EH (cell line): ENCODE measurements at places on chromosomes 13 and 19.

GRCh38 chr13:33626407-33626806, 191.5 kb upstream of the RFC3 start:
- no peak for DNase-seq

GRCh38 chr13:84524586-84524985, 642.3 kb upstream of the SLITRK1 start:
- DNase-seq = no peak

DNA sequence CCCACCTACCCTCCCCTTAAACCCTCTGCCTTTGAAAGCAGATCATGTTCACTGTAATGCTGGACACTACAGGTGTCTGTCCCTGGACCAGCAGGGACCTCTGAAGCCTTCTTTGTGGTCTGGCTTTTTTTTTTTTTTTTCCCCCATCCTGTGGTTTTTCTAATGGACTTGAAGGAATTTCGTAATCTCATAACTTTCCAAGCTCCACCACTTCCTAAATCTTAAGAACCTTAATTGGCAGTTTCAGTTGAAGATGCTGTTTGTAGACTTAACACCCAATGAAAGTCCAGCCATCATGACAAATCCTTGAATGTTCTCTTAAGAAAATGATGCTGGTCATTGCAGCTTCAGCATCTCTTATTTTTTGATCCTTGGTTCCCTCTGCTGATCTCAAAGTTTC, 45.0 kb upstream of the LRCH1 start:
- peak; percentile 49 for DNase-seq

DNA sequence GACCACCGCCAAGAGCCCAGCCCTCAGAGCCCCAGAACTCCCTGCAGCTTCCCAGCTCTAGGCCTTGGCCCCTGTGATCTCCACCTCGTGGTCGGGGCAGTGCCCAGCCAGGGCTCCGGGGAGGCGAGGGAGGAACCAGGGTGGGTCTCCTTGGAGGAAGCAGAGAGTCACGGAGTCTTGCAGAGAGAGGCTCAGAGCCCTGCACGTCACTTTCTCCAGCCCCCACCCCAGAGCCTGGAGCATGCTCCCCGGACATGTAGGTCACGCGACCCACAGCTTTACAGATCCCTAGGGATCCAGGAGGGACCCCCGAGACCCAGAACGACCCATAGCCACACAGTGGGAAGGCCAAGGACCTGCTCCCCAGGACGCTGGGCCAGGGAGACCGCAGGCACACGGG, 11.9 kb downstream of the GADD45B start:
- DNase-seq = no peak

- no peak for DNase-seq
Measured at GRCh38 chr19:436413-436950, 24.4 kb downstream of the SHC2 start.

- DNase-seq = no peak
Measured at GRCh38 chr19:54421521-54421920, 6.3 kb downstream of the TTYH1 start.

DNA sequence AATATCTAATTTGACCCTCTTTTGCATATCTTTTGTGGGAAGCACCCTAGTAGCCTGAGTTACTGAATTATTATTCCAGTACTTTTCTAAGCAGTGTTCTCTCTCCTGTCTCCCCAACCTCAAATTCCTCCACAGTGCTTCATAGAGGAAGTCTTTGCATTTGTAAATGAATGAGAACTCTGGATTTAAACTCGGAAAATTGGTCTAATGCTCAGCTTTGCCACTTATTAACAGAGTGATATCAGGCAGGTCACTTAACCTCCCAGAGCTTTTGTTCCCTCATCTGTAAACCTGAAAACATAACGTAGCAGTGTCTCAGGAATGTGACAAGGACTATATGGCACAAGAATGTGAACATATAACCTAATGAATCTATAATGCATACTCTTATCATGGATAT, 26.2 kb downstream of the FREM2 start:
- DNase-seq = no peak

DNA sequence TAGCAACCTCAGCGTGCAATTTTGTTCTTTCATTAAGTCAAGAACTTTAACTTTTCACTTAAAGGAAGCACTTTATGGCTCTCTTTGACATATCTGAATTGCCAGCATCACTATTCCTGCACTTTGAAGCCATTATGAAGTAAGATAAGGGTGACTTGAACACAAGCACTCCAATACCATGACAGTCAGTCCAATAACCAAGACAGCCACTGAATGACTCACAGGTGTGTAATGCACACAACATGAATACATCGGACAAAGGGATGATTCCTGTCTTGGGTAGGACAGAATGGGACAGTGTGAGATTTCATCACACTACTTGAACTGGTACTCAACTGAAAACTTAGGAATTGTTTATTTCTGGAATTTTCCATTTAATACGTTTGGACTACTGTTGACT, 233.7 kb upstream of the IPO5 start:
- no peak for DNase-seq

DNA sequence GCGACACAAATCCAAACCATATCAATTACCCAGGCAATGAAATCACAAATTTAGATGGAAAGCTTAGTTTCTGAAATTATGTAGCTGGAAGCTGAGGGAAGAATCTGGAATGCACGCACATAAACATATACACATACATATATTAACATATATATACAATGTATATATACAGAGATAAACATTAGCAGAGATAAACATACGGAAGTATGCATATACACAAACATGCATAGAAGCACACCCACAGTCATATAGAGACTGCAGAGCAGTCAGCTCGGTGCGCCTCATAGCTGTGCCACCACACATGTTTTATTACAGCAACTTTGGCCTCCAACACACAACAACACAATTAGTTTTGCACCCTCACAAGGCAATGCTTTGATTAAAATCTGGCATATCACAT, 288.1 kb downstream of the TEX29 start:
- no peak for DNase-seq

GRCh38 chr13:86591862-86592261, 792.6 kb upstream of the SLITRK6 start:
- no peak for DNase-seq

- no peak for DNase-seq
Measured at GRCh38 chr13:50309882-50310594, 294.8 kb downstream of the KCNRG start.

DNA sequence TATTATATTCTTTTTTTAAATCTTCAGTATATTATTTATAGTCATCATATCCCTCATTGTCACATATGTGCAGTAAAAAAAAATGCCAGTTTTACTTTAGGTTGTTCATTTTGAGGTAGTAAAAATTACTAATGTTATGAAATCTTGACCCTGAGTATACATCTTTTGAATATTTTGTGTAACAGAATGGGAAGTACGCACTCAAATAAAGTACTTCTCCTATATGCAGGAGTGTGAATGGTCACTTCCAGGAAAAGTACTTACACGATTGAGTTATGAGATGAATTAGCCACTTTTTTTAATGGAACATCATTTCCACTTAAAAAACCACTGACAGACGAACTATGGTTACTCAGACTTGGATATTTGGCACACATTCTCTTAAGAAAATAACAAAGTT, 58.5 kb downstream of the C13orf42 start:
- no peak for DNase-seq

- DNase-seq = no peak
Measured at GRCh38 chr19:58521651-58522050, 2.0 kb upstream of the ZBTB45 start.

- no peak for DNase-seq
Measured at GRCh38 chr13:109740121-109740520, 46.3 kb downstream of the IRS2 start.

GRCh38 chr13:71624653-71625600, 242.1 kb downstream of the DACH1 start:
- no peak for DNase-seq

DNA sequence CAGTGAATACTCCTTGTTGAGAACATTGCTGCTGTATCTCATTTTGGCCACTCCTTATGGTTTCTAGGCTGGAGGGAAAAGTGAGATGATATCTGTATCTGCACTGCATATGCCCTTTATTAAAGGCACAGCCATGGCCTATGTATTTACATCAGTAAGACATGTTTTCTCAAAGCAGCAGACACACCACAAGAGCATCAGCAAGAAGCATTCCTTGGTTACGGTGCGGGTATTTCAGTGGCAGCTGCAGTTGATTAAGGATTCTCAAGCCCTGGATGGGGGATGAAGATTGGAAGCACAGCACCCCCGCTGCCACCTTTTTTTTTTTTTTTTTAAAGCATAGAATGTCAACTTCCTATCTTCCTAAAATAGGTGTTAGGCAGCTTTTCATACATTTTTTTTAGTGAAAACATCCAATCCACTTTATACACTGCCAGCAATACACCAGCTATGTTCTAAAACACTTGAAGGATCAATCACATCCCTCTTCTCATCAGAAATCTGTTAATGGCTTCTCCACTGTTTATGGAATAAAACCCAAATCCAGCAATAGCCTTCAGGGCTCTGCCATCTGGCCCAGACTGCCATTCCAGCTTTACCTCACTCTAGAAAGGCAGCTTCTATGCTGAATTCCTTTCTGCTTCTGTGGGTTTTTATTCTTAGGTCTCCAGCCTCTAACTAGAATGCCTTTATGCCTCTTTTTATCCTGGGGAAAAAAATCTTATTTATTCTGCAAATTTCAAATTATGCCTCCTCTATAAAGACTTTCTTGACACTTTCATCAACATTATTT, 331.0 kb downstream of the DNAJC15 start:
- peak; percentile 29 for DNase-seq

DNA sequence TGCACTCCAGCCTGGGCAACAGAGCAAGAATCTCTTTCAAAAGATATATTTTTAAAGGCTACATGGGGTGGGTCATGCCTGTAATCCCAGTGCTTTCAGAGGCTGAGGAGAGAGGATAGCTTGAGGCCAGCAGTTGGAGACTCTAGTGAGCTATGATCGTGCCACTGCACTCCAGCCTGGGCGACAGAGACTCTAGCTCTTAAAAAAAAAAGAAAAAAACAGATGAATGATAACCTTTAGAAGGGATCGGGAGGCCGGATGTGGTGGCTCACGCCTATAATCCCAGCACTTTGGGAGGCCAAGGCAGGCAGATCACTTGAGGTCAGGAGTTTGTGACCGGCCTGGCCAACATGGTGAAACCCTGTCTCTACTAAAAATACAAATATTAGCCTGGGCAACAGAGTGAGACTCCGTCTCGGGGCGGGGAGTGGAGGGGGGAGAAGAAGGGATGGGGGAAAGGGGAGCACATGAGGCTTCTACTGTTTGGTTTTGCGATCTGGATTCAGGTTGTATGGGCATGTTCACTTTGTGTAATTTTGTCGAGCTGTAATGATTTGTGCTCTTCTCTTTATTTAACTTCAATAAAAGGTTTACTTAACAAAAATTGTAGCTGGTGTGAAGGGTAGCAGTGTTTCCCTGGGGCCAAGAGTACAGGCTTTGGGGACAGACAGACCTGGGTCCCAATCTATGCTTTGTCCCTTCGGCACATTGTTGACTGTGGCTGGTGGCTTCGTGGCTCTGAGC, 1.1 kb upstream of the PSMC4 start:
- no peak for DNase-seq

GRCh38 chr19:45322311-45322710, 364 bp downstream of the CKM start:
- DNase-seq = no peak

DNA sequence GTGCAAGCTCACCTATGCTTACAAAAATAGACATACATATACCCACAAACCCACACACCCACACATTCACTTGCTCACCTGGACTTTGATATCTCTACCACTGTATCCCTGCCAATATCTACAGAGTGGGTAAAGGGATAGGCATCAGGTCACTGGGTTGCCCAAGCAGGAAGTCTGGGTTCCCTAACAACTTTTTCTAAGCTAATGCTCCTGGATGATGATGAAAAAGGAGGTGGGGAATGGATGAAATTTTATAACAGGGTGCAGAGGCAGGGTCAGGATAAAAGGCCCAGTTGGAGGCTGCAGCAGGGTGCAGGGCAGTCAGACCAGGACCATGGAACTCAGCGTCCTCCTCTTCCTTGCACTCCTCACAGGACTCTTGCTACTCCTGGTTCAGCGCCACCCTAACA, at the start of gene CYP2B6:
Gene CYP2B6, plus strand, starts transcription at position 311 of the 410 bp plus-strand sequence. Its CDS starts 24 bp downstream, at position 335.
- no peak for DNase-seq

DNA sequence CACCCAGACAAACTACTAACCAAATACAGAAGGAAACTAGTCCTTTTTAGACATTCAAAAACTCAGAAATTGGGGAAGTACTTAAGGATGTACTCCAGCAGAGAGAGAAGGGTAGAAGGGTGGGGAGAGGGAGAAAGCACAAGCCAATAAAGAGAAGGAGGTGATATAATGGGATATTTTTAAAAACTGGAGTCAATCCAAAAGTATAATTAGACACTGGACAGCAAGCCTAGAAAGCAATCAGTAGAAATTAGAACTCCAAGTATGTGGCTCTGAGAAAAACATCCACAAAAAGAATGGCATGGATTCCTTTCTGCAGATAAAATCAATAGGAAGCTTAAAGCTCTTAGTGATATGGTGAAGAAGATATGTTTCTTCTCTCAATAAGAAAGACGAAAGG, 55.8 kb downstream of the PEPD start:
- peak; percentile 46 for DNase-seq

GRCh38 chr19:37594304-37594981, at the start of the genes ZNF540 and ZNF571:
TSS of gene ZNF540 (plus strand) at chr19:37594876. CDS start at chr19:37598448, 3,572 bp downstream.
TSS of gene ZNF571 (minus strand) at chr19:37594792. CDS start at chr19:37586676, 8,116 bp downstream.
- DNase-seq = peak; percentile 86

DNA sequence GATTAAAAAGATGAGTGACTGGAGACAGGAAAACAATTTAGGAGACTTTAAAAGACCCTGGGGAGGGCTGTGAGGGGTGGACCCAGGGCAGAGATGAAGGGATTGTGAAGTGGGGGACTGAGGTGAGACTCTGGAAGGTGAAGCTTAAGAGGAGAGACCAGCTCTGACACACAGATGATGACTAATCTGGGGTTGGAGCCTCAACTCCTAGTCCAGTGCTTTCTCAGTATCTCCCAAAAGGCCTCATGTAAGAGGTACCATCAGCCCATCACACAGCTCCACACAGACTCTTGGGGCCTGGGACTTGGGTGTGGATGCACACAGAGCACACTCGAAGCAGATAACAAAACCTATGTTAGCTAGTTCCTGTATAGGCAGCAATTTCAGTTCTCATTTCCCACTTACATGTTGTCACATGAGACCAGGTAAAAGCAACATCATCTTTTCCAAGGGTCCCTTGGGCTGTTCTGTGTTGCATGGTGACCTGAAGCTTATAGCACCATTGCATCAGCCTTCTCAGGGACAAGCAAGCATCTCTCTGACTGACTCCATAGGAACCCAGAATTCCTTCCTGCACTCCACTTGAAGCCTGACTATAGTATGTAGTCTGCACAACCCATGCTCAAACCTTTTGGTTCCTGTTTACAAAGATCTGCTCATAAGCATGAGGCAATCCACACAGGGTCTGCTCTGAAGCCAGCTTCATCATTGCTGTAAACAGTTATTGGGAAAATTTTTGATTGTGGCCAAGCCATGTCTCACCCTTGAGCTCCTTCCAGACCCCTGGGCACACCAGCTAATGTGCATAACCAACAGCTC, 88.6 kb upstream of the MYCBP2 start:
- no peak for DNase-seq

GRCh38 chr13:33454844-33455705, 169.5 kb upstream of the STARD13 start:
- peak; percentile 94 for DNase-seq

- DNase-seq = no peak
Measured at GRCh38 chr19:19817357-19817756, 4.2 kb downstream of the ZNF506 start.

GRCh38 chr13:33785384-33785783, 32.6 kb upstream of the RFC3 start:
- DNase-seq = no peak

- DNase-seq = no peak
Measured at GRCh38 chr13:78382491-78382890, 220.9 kb downstream of the POU4F1 start.

- DNase-seq = peak; percentile 86
Measured at GRCh38 chr19:31066385-31066784, 282.9 kb downstream of the TSHZ3 start.

- DNase-seq = no peak
Measured at GRCh38 chr13:69324090-69324886, 783.3 kb upstream of the ATXN8OS start.
